ENCODE measurements at places on chromosomes 12 and 14.

DNA sequence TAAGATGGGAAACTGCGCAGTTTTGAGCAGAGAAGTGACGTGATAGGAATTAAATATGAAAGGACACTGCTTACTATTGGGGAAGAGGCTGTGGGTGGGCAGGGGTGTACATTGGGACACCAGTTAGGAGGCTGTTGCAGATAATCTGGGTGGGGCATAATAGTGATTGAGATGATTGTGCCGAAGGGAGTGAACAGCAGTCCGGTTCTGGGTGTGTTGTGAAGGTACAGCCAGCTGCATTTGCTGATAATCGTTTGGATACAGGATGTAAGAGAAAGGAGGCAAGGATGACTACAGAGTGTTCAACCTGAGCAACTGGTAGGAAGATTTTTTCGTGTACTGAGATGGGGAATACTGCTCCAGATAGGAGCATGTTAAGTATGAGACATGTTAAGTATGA is 205.2 kb upstream of the NEDD1 start:
- DNase-seq, result no peak

GRCh38 chr12:99852666-99853065 is 132.1 kb downstream of the ANKS1B start:
- DNase-seq, result no peak

- DNase-seq, result no peak
Measured at GRCh38 chr12:124940393-124941169, 26.1 kb upstream of the UBC start.

DNA sequence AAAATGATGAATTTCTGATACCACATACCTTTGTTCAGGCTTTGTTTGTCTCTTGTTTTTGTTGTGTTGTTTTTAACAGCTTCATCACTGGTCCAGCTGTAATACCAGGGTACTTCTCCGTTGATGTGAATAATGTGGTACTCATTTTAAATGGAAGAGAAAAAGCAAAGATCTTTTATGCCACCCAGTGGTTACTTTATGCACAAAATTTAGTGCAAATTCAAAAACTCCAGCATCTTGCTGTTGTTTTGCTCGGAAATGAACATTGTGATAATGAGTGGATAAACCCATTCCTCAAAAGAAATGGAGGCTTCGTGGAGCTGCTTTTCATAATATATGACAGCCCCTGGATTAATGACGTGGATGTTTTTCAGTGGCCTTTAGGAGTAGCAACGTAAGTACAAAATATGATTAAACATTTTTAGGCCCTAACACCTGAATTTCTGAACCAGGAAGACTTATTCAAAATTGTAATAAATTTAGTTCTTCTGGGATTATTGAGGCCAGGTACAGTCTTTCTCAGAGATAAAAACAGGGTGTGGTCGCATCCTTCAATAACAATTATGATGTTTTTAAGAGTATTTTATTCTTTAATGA is 22.4 kb downstream of the RXYLT1 start:
- DNase-seq, result peak; percentile 10

DNA sequence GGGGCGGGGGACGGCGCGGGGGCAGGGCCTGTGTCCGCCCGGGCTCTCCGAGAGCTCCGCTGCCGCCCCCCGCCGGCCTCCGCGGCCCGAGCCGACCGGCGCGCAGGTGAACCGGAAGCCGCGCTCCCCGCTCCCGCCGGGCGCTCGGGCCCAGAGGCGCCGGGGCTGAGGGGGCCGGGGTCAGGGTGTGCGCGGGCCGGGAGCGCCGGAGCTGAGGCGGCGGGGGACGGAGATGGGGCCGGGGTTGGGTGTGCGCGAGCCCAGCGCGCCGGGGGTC is 431 bp downstream of the HIP1R start:
- DNase-seq, result no peak

DNA sequence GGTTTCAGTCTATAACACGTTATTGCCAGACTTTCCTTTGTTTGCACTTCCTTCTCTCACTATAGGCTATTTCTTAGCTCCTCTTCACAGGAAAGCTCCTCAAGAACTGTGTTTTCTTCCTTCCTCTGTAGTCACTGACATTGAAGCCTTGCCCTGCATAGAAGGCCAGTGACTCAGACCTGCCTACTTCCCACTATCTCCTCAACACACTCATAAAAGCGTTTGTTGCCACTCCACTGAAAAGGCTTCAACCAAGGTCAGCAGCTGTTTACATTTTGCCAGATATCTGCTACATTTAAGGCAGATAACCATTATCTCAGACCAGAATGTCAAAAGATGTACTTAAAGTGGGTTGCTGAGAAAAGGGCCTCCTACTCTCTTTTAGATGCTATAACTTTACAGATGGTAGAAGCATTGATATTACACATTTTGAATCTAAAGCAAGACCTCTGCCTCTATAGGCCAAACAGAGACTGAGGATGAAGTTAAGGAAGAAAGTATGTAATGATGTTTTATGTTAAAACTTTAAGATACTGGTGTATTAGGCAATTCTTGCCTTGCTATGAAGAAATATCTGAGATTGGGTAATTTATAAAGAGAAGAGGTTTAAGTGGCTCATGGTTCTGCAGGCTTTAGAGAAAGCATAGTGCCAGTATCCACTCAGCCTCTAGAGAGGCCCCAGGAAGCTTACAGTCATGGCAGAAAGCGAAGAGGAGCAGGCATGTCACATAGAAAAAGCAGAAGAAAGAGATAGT is 233.3 kb upstream of the FLRT2 start:
- no peak for DNase-seq

DNA sequence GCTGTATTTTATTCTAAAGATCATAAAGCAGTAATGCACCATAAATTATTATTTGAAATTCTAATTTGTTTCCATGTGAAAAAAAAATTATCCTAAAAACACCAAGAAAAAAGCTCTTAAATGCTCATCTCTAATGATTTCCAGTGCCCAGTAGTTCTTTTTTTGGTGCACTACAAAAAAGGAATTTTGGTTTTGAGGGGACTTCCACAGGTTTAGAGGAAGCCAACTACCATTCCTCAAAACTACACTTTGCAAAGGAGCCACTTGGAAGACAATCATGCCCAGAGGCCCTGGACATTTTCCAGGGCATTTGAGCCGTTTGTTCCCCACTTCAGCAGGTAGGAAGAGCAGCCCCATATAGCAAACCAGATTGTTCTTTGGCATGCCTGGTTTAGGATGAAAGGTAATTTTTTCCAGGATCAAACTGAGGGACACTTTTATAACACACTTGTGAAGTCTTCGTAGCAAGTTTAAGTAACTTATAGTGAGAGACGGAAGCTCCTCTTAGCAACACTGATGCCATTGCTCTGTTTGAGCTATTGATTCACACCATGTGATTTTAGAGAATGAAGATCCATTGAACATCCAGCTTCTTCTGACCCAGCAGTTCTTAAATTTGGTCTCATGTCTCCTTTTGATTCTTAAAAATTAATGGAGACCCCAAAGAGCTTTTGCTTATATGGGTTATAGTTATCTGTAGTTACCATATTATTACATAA is 187.9 kb downstream of the ETV6 start:
- DNase-seq, result peak; percentile 16

DNA sequence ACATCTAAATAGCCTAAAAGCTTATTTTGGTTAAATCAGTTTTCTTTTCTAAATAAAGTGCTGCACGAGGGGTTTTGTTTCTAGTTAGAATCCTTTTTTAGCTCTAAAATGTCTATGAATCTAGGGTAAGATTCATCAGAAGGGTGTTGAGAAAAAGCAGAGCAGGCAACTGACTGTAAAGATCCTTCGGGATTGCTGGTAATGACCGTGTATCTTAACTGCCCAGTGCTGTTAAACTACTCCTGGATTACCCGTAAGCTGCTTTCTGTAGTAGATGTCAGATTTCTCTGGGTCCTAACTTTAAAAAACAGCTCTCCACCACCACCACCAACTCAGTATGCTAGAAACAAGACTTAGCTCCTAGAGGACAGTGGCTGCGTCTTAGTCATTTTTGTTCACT is 39.2 kb downstream of the DACT1 start:
- DNase-seq, result no peak

- DNase-seq, result no peak
Measured at GRCh38 chr12:85829391-85829790, 6.8 kb downstream of the RASSF9 start.

- DNase-seq, result peak; percentile 90
Measured at GRCh38 chr12:98058838-98059237, 456.6 kb upstream of the TMPO start.

DNA sequence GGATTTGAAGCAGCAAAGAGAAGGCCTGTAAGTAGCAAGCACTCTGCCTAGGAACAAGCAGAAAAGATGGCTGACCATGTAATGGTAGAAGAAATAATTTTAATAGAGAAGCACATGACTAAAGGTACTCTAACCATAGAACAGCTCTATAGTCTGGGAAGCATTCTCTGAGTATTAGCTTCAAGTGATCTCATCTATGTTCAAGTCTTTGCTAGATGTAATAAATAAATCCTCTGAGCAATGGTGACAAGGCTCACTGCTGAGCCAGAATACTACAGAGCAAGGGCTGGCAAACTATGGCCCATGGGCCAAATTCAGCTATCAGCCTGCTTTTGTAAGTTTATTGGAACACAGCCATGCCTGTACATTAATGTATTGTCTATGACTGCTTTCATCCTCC is 84.8 kb downstream of the PEBP1 start:
- DNase-seq, result no peak

DNA sequence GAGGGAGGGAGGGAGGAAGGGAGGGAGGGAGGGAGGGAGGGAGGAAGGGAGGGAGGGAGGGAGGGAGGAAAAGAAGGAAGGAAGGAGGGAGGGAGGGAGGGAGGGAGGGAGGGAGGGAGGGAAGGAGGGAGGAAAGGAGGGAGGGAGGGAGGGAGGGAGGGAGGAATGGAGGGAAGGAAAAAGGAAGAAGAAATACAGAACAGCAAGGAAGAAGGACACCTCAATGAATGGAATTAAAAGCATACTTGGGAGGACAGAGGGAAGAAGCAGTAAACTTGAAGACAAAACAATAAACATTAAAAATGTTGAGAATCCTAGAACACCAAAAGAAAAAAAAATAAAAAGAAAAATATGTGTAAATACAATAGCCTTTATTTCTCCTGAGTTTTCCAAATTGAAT is 6.2 kb downstream of the OR4Q2 start:
- DNase-seq, result no peak

DNA sequence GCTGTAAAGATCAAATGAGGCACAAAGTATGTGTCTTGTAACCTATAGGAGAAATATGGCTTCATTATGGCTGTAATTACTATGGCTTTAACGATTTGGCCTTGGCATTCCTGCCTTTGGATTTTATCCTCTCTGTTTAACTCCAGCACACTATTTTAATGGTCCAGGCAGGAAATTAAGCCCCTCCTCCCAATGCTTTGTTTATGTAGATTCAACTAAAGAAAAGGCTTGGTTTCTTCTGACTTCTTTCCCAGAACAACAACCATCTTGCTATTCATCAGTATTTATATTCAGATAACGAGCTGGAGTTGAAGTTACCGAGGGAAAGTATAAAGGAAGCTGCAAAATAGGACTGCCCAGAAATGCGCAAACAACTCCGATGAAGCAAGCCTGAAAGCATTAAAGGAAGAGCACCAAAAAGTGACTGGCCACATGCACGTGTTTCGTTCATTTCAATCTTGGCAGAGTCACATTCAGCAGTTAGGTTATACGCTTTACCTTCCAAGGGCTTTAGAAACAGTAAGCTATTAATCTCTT is 104.6 kb downstream of the NELL2 start:
- no peak for DNase-seq

GRCh38 chr12:125755512-125755911 is 690.3 kb downstream of the AACS start:
- no peak for DNase-seq

GRCh38 chr12:102876883-102877282 is 40.2 kb downstream of the PAH start:
- DNase-seq, result no peak

Measured in DMS79 (cell line).